ENCODE measurements at places on chromosomes 16 and 17.

DNA sequence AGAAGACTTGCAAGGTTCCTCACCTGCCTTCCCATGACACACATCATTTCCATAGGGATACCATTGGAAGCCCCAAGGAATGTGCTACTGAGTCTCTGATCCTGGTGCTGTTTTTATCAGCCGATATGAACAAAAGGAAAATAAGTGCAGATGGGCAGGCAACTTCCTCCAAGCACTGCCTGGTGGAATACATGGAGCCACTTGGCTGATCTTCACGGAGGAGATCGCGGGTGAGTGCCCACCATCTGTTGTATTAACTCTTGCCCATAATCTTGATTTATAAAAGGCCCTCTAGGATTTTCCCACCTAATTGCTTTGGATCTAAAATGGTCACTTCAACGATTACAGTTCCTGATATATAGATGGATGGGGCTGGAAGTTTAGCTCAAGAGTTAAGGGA is 24.7 kb upstream of the CDRT15 start:
- no peak for DNase-seq

DNA sequence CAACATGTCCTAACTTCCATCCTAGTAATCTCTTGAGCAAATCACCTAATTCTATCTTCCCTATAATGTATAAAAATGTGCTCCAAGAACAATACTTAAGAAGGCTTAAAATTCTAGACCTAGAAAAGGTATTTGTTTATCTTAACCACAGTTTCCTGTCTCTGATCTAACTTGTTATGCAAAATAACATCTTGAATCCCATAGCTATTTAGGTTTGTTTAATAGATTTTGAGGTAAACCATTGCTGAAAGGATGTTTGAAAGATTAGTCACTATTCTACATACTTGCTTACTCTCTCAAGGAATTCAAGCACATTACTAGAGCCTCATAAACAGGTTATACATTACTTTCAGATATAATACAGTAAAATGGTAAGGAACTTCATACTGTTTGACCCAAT is 13.0 kb downstream of the CA10 start:
- DNase-seq = no peak

- DNase-seq = no peak
Measured at GRCh38 chr16:4778050-4778392, 10.1 kb downstream of the SEPTIN12 start.

GRCh38 chr17:64183815-64184214 is 53.9 kb upstream of the ERN1 start:
- DNase-seq = no peak

- no peak for DNase-seq
Measured at GRCh38 chr16:87041286-87041685, 275.9 kb downstream of the C16orf95 start.
